ENCODE measurements at places on chromosomes 2 and 18.

DNA sequence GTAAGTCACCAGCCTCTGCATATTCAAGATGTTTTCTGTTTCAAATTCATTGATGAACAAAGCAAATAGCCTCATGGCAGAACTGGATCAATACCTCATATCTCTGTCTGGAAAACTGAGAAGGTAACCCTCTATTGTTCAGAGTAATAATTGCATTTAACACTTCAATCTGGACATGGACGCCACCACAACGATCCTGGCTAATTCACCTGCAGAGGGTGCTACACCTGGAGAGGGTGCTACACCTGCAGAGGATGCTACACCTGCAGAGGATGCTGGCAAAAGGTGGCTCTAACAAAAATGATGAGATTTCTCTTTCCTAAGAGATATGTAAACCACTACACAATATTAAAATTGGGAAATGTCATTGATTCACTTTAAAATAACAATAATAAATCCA is 183.1 kb upstream of the HNRNPA3 start:
- DNase-seq = peak; percentile 4

DNA sequence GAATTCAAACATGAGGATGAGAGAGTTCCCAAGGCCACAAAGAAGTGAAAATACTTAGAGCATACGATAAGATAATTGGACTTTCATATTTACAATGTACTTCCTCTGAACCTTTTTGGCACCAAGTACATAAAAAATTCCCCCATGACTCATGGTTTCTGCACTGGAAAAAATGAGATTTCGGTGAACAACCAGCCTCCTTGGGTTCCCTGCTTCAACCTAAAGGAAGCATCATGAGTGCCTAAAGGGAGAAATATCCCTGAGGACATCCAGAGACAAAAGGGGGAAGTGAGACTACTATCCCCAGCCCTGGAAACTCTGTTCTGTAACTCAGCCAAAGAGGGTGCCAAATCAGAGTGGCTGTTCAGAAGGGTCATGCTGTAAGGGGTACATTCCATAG is 562.7 kb upstream of the SLC39A10 start:
- no peak for DNase-seq

- no peak for DNase-seq
Observed at GRCh38 chr2:144583381-144583729, 63.4 kb upstream of the ZEB2 start.

DNA sequence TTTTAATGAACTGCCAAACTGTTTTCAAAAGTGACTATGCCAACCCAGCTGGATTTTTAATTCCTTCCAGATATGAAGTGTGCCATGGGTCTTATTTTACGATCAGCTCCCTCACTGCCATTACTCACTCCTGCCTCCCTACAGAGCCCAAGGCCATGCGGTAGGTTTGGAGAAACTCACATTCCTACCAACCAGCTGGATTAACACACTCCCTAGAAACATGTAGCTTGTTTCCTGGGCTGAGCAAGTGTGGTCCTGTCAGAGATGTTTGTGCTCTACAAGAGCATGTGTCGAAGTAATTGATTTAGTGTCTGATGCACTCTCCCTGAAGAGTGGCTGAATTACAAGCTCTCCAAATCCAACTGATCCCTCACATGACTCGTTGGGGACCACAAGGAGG is 82.5 kb downstream of the SPP2 start:
- no peak for DNase-seq
